ENCODE measurements at places on chromosomes 11 and 22.

DNA sequence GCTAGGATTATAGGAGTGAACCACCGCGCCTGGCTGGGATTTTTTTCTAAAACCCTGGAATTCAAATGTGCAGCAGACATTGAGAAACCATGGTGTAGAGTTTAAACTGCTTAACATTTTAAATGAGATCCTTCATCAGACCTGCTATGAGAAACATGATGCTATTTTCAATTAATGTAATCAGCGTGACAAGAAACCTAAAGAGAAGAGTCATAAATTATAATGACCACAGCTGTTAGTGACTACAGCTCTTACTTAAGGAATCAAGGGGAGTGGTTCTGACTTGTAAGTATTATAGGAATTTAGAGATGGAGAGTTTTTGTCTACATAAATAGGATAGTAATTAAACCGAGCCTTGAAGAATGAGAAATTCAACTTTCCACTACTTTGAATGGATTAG lies 170.6 kb downstream of the BARX2 start:
- DNase-seq: no peak

- DNase-seq: peak; percentile 83
Observed at GRCh38 chr11:110479108-110480101, 49.7 kb downstream of the FDX1 start.

- no peak for DNase-seq
Observed at GRCh38 chr11:11374358-11375148, 21.5 kb upstream of the CSNK2A3 start.

DNA sequence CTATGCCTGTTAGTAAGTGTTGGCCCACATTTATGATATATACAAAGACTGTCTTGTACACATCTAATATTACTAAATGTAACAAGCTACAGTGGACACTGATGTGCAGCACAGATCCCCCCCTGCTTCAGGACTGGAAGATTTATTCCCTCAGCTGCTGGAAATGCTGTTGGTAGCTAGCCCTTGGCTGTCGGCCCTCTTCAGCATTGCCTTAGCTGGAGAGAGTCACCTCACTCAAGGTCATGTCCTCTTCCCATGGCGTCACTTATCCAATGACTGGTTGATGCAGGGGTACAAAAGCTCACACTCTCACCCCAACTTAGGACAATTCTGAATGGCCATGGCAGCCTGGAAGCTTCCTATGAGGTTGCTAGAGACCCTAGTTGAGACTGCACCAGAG lies 312.7 kb downstream of the SOX6 start:
- DNase-seq: no peak

DNA sequence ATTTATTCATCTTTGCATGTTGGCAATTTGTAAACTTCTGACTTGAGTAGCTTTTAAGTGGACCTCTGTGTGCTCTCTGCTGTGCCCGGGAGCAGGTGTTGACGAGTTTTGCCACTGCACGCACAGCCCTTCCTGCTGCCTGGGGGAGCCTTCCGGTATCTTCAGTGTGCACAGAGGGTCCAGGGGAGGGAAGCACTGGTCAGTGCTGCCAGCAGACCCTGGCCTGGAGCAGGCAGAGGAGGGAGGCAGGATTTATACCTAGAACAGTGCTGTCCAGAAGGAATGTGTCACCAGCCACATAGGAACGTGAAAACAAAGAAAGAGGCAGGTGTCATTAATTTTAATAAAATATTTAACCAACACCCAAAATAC lies 403.6 kb downstream of the TBC1D22A start:
- DNase-seq: no peak

GRCh38 chr11:7575841-7576725 lies 62.3 kb downstream of the PPFIBP2 start:
- DNase-seq: no peak

DNA sequence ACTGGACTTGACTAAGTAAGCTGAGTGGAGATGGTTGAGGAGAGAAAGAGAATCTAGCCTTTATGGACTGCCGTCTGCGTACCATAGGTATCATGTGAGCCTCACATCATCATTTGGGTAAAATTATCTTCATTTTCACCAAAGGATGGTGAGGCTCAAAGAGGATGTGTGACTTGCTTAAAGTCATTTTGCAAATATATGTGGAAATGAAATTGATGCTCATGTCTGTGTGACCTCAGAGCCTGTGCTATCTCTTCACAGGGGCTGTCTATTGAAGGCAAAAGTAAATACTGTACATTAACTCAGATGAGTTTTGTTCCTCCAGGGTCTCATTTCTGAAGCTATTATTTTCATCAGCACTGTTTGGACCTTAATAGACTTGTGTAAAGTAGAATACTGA lies 83.3 kb upstream of the ALKBH3 start:
- DNase-seq: no peak

DNA sequence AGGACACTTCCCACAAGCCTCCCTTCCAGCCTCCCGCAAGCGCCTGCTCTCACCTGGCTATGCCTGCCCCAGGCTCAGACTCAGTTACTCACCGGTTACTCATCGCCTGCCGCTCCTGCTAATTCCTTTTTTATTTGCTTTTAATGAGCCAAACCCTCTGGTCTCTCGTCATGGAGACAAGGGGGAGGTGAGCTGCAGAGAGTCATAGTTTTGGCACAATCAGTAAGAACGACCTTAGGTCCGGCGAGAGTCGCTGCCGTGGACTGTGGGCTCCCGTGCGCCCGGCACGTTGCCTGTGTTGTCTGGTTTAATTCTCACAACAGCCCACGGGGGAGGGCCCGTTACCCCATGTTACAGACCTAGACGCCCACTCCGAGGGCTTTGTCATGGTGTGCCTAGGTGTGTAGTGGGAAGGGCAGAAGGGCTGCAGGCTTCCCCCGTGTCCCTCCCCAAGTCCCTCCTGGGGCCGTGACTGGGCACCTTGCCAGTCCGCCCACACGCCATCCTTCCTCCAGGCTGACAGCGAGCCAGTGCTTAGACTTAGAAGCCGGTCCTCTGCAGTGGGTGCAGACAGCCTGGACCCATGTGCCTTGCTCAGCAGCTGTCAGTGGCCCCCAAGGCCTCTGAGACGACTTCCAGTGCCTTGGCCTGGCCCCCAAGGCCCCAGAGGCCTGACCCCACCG lies 42.2 kb downstream of the WNT7B start:
- no peak for DNase-seq

GRCh38 chr11:30143098-30143705 lies 87.6 kb upstream of the FSHB start:
- DNase-seq: no peak

Data from NCI-H1105 (cell line).